Stimulated activated CD4-positive, alpha-beta T cell treated with anti-CD3 and anti-CD28 coated beads, Interleukin-4, amount 100 ng/mL, for 1 hour (primary cell): ENCODE measurements at places on chromosomes 1 and 21.

GRCh38 chr1:43870306-43870705 lies 63.3 kb upstream of the ARTN start:
- no peak for DNase-seq

DNA sequence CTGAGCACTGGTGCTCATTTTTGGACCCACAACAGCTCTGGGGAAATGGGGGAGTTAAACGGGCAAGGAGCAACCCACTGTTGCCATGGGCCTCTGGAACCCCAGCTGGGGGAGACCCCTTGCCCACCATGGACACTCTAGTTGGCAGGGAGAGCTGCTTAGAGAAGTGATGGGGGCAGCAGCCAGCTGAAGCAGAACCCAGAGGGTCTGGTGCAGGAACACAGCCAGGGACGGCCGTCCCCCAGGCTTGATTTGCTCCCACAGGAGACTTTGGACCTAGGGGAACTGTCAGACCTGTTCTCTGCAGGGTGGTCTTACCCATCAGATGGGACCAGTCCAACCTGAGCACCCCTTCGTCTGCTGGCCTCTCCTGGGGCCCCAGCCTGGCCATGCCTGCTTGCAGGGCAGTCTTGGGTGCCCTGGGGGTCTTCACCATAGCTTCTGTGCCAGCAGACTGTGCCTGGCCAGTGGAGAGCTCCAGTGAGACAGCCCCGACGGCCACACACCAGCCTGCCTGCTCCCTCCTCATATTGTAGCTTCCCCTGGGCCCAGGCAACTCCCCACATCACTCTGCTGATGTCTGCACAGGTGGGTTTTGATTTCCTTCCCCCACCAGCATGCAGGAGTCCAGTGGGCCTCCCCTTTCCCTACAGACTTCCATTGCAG lies 11.3 kb downstream of the SPATC1L start:
- no peak for DNase-seq

DNA sequence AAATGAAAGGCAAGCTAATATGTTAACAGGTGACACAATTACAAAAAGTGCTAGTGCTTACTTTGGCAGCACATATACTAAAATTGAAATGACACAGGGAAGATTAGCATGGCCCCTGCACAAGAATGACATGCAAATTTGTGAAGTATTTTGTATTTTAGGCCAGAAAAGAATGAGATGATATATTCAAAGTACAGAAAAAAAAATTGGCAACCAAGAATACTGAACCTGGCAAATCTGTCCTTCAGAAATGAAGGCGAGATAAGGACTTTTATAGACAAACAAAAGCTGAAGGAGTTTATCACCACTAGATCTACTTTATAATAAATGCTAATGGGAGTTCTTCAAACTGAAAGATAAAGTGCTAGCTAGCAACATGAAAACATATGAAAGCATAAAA lies 350.0 kb upstream of the POU3F1 start:
- no peak for DNase-seq

DNA sequence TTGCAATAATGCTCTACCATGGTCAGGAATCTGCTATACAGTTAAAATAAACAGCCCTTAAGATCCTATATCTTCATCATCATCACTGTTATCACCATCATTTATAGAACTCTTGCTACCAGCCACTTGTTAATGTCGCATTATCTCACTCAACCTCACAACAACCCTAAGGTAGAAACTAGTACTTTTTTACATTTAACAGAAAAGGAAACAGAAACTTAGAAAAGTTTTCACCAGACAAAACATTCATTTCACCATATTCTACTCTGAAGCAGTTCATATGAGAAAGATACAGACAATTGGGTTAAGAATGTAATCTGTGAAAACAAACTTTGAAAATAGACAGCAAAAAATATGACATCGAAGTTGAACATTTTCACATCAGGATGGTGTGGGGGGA lies 262.6 kb downstream of the ATG4C start:
- DNase-seq = no peak

GRCh38 chr1:114102136-114102535 lies 51.5 kb downstream of the SYT6 start:
- DNase-seq = no peak

- DNase-seq = no peak
Observed at GRCh38 chr1:73910466-73910865, 287.5 kb downstream of the LRRIQ3 start.

GRCh38 chr21:15051644-15052458 lies 12.9 kb downstream of the NRIP1 start:
- DNase-seq = no peak

- DNase-seq = peak; percentile 66
Observed at GRCh38 chr1:234768569-234769283, 158.7 kb upstream of the IRF2BP2 start.

- DNase-seq = no peak
Observed at GRCh38 chr1:47174656-47175020, 15.2 kb downstream of the PDZK1IP1 start.

DNA sequence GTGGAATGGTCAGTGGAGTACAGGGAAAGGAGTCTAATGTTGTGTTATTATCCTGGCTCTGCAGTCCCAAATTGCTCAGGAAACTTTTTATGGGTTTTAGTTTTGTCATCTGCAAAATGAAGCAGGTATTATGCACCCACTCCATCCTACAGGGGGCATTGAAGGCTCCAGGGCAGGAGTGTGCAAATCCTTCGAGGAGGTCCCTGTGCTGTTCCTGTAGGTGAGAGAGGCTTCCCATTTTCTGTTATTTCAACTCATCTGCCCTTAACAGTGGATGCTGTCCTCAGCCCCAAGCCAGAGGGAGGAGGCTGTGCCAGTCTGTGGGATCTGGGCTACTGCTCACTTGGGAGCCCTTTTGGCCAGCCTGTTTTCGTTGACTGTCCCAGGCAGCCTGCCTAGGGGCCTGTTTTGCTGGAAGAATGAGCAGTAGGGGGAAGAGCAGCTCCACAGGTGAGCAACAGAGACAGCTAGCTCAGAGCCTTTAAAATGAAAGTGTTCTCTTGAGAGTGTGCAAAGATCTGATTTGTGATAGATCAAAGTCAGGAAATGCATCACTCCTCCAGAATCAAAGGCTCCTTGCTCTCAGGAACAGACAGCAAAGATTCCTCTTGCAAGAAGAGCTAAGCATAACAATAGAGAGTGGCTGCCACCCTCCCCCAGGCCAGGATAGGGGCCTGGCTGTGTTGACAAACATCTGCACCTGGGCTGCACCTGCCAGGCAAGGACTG lies 317.6 kb upstream of the PROX1 start:
- no peak for DNase-seq

- peak; percentile 69 for DNase-seq
Observed at GRCh38 chr1:983798-984475, 2.0 kb upstream of the PERM1 start.

- DNase-seq = no peak
Observed at GRCh38 chr1:55703726-55704363, 488.7 kb upstream of the USP24 start.

DNA sequence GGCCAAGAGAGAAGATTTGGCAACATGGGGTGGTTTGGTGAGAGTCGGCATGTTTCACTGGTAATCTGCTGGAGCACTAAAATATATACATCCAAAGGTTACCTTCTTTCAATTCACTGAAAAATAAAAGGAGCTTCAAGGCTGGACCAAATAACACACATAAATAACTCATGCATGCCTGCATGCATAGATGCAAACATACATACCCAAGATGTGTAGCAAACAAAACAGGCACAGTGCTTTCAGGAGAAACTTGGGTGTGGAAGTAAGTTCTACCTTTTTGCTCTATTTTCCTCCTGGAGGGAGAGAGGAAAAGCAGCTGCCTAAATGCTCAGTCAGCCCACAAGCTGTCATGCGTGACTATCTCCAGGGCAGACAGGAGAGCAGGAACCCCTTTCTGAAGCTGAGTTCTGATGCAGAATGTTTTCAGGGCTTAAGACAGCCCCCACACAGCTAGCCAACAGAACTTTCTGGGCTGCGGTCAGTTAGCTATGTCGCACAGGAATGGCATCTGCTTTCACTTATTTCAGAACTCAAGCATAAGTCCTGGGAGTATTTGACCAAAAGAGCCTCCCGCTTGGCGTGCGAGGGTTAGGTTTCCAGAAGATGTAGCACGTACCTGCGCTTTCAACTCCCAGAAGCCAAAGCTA lies 166.2 kb downstream of the TOMM20 start:
- DNase-seq = no peak

GRCh38 chr1:154391086-154391770 lies 13.9 kb upstream of the IL6R start:
- no peak for DNase-seq

DNA sequence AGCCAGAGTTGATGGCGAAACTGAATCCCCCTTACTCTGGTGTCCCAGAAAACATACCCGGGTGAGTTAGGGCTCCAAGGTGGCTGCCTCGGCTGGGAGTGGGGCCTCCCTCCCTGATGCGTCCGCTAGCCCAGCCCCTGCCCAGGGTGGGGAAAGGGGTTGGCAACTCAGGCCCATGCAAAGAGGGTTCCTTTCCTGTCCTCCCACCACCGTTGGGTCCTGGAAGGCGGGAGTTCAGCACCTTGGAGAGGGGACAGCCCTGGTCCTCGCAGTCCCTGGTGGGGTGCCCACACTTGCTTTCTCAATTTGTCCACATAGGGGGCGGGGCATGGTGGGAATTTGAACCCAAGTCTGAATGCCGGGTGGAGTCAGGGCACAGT lies 6.1 kb downstream of the SRM start:
- peak; percentile 26 for DNase-seq

DNA sequence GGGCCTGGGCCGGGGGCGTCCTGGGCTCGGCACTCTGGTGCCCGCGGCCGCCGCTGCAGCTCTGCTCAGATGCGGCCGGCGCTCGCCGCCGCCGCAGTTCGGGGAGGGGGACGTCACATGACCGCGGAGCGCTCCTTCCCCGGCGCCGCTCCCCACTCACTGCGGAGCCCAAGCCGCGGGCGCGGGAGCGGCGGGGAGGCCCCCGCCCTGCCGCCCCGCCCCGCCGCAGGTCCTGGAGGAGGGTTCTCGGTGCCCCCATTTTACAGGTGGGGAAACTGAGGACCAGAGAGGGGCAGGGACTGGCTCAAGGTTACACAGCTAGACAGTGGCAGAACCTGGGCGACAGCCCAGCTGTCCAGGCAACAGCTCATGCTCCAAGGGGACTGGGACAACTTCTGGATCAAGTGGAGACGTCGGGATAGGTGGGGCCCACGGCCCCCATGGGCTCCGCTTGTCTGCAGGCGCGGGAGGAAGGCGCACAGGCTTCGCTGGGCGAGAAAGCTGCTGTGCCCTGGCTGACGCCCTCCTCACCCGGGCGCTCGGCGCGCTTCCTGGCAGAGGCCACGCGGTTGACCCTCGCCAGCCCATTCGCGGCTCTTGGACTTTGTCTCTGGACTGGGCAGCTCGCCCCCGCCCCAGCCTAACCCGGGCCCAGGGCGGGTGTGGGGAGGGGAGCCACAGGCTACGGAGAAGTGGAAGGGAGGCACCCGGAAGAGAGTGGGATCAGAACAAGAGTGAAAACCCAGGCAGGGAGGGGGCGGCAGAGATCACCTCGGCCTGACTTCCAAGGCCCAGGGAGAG lies at the start of gene RAP1GAP:
RAP1GAP (minus strand) TSS at position 100 of the 801 bp plus-strand sequence. CDS start 49,325 bp downstream, outside the sequence.
- DNase-seq = peak; percentile 29

- no peak for DNase-seq
Observed at GRCh38 chr1:178933709-178934490, 63.0 kb upstream of the ANGPTL1 start.

DNA sequence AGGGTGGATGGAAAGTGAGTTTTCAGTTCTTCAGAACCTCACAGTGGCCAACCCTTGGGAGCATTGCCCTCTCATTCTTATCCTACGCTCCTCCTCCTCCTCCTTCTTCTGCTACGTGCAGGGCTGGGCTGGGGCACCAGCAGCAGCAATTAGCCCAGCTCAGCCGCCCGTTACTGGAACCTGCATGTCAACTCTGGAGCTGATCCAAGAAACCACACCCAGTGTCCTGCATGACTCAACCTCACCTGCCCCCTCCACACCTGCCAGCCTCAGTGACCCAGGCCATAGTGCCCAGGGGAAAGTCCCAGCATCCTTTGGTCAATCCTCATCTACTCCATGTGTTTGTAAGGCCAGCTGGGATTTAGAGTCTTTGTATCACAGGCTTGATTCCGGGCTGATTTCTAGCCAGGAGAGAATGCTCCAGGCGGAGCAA lies 12.6 kb downstream of the ELF3 start:
- no peak for DNase-seq

DNA sequence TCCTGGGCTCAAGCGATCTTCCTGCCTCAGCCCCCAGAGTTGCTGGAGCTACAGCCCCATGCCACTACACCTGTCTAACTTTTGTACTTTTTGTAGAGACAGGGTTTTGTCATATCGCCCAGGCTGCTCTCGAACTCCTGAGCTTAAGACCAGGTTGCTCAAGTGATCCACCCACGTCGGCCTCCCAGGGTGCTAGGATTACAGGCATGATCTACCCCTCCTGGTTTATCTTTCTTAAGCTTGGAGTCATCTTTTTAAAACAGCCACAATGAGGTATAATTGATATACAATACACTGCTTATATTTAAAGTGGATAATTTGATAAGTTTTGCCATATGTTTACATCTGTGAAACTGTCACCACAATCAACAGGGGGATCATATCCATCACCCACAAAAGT lies 25.4 kb upstream of the WDR26 start:
- DNase-seq = no peak

- DNase-seq = no peak
Observed at GRCh38 chr1:182122913-182123260, 61.4 kb upstream of the ZNF648 start.

GRCh38 chr1:38677756-38678155 lies 181.8 kb downstream of the RRAGC start:
- no peak for DNase-seq

DNA sequence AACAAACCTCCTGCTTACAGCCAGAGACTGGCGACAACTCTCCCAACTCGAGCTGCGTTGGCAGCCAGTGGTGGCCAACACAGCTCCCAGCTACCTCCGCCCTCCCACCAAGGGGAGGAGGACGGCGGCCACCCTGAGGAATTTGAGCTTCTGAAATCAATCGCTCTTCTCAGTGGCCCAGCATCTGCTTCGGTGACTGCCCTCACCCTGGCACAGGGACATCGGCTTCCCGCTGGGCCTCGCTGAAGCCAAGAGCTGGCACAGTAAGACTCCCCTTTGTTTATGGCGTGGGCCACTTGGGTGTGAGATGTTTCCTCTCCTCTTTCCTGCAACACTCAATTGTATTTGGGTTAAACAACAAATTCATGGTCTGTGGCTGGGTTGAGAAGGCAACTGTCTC lies 136.2 kb downstream of the ZBTB18 start:
- DNase-seq = no peak

- peak; percentile 55 for DNase-seq
Observed at GRCh38 chr1:93908394-93909145, 660 bp downstream of the GCLM start.

GRCh38 chr1:27057801-27058625 lies 45.4 kb upstream of the TENT5B start:
- DNase-seq = no peak

GRCh38 chr1:229019663-229020271 lies 251.1 kb upstream of the RAB4A start:
- no peak for DNase-seq

GRCh38 chr1:30735668-30736498 lies 12.5 kb upstream of the MATN1 start:
- DNase-seq = no peak

GRCh38 chr1:179747611-179748010 lies 4.5 kb downstream of the FAM163A start:
- DNase-seq = no peak

GRCh38 chr1:174965362-174966007 lies 34.3 kb upstream of the CACYBP start:
- no peak for DNase-seq

- no peak for DNase-seq
Observed at GRCh38 chr1:115255154-115255553, 82.9 kb downstream of the NGF start.
